Endodermal cell (in vitro differentiated cells): ENCODE measurements at places on chromosomes 1 and 21. TPM values are rescaled to one million over a fixed set of nuclear protein-coding genes. Genes with fewer than 3 reads are reported as not detected.

Gene LENEP
- 1.4 and 2.0 TPM in 2 replicates for total RNA-seq

Gene CNIH3
- 4.3 and 4.5 TPM in 2 replicates for total RNA-seq

Gene OPRD1
- 0.38 to 1.2 TPM (median 0.75 TPM) in 3 replicates for total RNA-seq

DNA sequence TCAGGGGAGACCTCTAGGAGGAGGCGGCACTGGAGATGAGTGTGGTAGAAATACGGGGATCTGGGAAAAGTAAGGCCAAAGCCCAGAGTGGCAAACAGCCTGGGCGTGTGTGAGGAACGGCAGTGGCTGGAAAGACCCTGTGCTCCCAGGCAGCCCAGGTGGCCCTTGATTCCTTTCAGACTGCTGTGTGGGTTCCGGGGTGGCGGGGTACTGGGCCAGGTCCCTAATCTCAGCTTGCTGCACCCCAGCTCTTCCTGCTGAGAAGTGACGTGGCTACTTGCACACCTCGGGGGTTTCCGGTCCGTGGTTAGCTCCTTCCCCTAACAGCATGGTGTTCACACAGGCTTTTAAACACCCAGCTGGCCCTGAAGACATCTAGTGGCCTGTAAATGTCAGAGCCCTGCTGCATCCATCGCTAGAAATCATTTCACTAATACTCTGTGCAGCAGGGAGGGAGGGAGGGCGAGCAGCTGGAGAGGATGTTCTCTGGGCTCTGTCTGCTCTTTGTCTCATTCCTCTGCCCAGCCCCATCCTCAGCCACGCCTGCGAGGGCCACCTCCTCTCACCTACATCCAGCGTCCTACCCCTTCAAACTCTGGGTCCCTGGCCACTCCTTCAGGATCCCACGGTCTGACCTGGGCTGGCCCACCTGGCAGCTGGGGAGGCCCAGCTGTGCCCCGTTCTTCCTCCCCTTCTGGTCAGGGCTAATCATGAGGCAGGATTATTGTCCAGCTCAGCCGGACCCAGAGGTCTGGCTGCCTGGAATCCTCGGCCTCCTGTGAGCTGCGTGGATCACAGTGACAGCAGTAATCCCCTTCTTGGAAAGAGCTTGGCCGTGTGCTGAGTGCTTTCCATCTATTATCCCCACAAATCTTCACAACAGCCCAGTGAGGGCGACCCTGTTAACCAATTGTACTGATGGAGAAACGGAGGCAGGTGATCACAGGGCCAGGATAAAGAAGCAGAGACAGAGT lies 7.2 kb downstream of the ZDHHC18 start:
- DNase-seq = no peak
- H3K36me3 ChIP-seq = peaks cover 58% of the 10 kb centered on the region
- no peak overlapping the region for H3K27ac ChIP-seq
- H3K27me3 ChIP-seq = no peaks in the 10 kb centered on the region

DNA sequence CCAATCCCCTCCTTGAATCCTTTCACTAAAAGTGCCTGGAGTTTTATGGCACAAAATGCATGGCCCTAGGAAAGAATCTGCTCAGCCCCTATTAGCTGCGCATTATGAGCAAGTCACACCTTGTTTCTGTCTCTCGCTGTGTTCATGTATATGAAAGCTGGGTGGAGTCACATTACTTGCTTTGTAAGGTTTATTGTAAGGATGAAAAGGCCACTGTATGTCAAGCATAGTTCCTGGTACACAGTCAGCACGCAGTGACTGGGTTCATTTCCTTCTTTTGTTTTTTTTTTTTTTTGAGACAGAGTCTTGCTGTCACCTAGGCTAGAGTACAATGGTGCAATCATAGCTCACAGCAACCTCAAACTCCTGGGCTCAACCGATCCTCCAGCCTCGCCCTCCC lies 6.7 kb upstream of the SLC9A1 start:
- DNase-seq = no peak
- no peaks in the 10 kb centered on the region for H3K4me1 ChIP-seq
- no peaks in the 10 kb centered on the region for H3K36me3 ChIP-seq
- no peak overlapping the region for H3K4me3 ChIP-seq
- H3K27me3 ChIP-seq = no peaks in the 10 kb centered on the region
- H3K27ac ChIP-seq = no peak overlapping the region

- H3K27ac ChIP-seq = no peak overlapping the region
- H3K36me3 ChIP-seq = no peaks in the 10 kb centered on the region
- no peaks in the 10 kb centered on the region for H3K4me1 ChIP-seq
- H3K4me3 ChIP-seq = no peak overlapping the region
- no peak for DNase-seq
Observed at GRCh38 chr1:215647738-215648137, 80.6 kb downstream of the KCTD3 start.

- peak overlapping the region; percentile 48 for H3K27ac ChIP-seq
- no peaks in the 10 kb centered on the region for H3K36me3 ChIP-seq
- DNase-seq = peak; percentile 70
Observed at GRCh38 chr1:100622037-100622436, 84.1 kb downstream of the GPR88 start.

Gene PDZK1IP1
- total RNA-seq = not detected in 3 replicates
